RPMI7951 (cell line): ENCODE measurements at places on chromosomes 6 and 20. TPM values are rescaled to one million over a fixed set of nuclear protein-coding genes. Genes with fewer than 3 reads are reported as not detected.

GABRR1 gene
- total RNA-seq: not detected in 2 replicates

ARFGEF3 gene
- total RNA-seq: 0.20 and 0.24 TPM in 2 replicates

RFX6 gene
- total RNA-seq: not detected in 2 replicates

PAQR8 gene
- 13.1 and 14.5 TPM in 2 replicates for total RNA-seq

WFDC12 gene
- not detected in 2 replicates for total RNA-seq

GRCh38 chr6:31339210-31339609 lies 17.8 kb downstream of the HLA-B start:
- no peak for DNase-seq

DCDC2 gene
- under 0.01 TPM in 1 of 2 replicates, not detected in the other for total RNA-seq

- no peak for DNase-seq
Measured at GRCh38 chr6:112680091-112680490, 333.0 kb downstream of the RFPL4B start.

DSP gene
- under 0.01 TPM in 2 replicates for total RNA-seq

GRCh38 chr20:42604998-42605956 lies 584.4 kb downstream of the PTPRT start:
- no peak for DNase-seq

GRCh38 chr20:57881466-57882385 lies 171.9 kb upstream of the PMEPA1 start:
- peak; percentile 95 for DNase-seq

- peak; percentile 35 for DNase-seq
Measured at GRCh38 chr6:150078788-150079187, 9.9 kb upstream of the ULBP3 start.

RIPPLY2 gene
- not detected in 2 replicates for total RNA-seq

- DNase-seq: no peak
Measured at GRCh38 chr6:155452576-155452975, 3.1 kb downstream of the NOX3 start.

GRCh38 chr6:33176906-33177305 lies 15.4 kb downstream of the COL11A2 start:
- DNase-seq: no peak

PSMB8 gene
- total RNA-seq: 141 and 189 TPM in 2 replicates

DNA sequence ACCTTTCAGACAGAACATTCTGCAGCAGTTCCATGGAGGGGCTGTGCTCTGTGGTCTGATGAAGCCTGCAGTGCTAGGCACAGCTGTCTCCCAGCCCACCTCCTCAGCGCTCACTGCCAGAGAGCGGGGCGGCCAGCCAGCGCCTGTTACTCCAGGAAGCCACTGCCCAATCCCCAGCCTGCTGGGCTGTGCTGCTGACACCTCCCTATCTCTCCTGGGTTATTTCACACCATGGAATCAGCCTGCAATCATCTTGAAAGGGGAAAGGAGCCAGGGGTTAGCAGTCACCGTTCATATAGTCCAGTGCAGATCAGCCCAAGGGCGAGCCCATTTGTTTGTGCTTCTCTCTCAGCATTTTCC lies 46.3 kb upstream of the NHSL1 start:
- no peak for DNase-seq

DNA sequence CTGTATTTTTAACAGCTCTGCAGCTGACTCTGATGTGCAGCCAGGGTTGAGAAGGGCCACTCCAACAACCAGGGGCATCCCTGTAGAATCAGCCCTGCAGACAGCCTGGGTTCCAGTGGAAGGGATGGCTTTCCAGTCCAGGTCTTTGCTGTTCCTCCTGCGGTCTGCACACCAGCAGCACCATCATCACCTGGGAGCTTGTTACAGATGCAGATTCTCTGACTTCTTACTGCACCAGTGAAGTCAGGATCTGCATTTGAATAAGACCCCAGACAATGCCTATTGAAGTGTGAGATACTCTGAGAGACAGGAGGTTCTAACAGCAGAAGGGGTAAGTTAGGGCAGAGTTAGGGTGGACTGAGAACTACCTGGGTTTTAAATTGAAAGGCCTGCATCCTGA lies 151.3 kb downstream of the F13A1 start:
- no peak for DNase-seq

- no peak for DNase-seq
Measured at GRCh38 chr6:63732336-63732735, 96.7 kb downstream of the PHF3 start.

ANKRD66 gene
- total RNA-seq: not detected in 2 replicates

DNA sequence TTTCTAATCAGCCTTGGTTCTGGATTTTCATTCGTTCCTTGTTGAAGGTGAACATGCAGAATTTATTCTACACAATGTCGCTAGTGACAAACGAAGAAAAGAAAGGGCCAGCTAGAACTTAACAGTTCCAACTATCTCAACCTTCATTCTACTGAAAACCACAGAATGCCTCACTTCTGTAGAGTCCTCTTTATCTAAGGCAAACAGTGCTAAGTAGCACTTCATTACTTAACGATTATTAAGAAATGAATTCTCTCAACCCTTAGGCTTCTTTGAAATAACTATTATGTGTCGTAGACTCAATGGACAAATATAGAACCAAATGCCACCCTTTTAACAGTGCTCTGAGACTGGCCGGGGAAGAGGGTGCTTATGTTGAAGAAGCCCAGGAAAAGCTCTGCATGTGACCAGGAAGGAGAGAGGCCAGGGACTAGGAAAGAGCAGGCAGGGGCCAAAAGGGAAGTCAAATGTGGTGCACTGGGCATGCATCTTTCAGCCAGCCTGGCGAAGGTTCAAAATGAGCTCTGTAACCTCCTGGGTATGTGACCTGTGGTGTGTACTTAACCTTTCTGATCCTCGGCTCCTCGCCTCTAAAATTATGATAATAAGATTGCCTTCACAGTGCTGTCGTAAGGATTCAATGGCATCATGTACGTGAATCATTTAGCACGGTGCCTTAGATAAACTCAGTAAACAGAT lies 55.4 kb upstream of the BMP2 start:
- no peak for DNase-seq

RBPJL gene
- total RNA-seq: not detected in 2 replicates

CTAGE9 gene
- not detected in 2 replicates for total RNA-seq

GRCh38 chr6:120700001-120700400 lies 634.3 kb downstream of the TBC1D32 start:
- DNase-seq: no peak

DNA sequence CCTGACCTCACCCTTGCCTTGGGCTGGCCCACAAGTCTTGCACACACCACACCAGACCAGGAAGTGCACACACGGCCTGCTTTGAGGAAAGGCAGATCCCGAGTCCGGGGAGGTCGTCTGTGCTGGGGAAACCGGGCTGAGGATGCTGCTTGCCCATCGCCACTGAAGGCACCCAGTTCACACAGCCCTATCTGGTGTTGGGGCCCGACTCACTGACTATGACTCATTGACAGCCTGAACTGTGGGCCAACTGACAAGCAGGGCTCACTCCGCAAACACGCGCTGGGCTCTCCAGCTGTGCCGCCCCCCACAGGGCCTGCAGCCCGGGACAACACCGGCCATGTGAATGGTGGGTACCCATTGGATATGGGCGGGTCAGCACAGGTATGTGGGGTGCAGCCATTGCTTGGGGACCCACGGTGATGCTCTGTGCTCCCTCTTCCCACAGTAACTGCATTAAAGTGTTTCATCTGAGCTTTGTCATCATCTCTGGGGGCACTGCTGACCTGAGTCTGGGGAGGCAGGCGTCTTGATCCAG lies 1.6 kb downstream of the SAMD10 start:
- DNase-seq: peak; percentile 90

- peak; percentile 78 for DNase-seq
Measured at GRCh38 chr6:7468382-7469081, 72.9 kb upstream of the DSP start.

MYL9 gene
- total RNA-seq: 17.4 and 20.3 TPM in 2 replicates

DNA sequence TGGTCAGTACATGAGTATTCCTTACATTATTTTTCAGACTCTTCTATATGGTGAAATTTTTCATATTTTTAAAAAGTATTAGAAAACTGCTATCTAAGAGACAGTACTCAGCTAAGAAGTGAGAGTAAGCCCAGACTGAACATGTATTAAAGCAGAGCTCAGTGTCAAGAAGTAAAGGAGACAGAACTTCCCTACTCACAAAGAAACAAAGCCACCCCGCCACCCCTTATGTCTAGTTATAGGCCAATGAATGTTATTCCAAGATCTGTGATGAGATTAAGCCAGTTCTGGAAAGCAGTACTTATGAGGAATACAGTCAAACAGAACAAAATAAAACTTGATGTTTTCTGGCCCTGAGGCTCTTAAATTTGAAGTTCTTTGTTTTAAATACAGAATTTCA lies 114.5 kb downstream of the RNGTT start:
- DNase-seq: no peak

OTOR gene
- not detected in 2 replicates for total RNA-seq

- no peak for DNase-seq
Measured at GRCh38 chr6:40302856-40303454, 284.2 kb downstream of the LRFN2 start.

DNA sequence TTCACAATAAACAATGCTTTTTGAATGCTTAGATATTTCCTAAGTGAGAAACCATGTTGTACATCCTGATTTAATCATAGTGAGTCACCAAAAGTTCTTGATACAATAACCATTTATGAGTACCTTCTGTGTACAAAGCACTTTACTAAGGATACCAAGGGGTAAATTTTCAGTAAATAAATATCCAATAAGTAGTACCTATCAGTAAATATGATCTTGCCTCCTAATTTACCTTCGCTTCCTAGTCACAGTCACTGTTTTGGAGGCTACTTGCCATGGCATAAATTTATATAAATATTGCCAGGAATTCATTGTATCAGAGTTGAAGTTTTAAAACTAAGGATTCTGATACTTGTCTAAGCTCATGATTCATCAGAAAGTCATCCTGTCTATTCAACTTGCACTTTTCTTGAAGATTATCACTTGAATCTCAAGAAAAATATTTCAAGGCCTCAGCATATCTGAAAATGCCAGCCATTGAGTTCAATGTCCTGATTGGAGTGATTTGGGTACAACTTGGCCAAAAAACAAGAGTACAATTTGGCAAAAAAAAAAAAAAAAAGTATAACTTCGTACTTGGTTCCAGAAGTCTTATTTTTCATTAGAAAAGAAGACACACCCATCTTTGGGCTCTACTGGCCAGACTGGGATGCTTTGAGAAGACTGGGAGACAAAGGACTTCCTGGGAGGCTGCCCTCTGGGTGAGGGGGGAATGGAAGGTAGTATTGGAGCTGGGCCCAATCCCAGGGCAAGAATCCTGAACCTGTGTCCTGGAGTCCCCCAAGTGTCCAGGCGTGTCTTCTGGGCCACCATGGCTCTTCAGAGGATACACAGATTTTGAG lies 32.8 kb downstream of the RAB22A start:
- peak; percentile 57 for DNase-seq

DNA sequence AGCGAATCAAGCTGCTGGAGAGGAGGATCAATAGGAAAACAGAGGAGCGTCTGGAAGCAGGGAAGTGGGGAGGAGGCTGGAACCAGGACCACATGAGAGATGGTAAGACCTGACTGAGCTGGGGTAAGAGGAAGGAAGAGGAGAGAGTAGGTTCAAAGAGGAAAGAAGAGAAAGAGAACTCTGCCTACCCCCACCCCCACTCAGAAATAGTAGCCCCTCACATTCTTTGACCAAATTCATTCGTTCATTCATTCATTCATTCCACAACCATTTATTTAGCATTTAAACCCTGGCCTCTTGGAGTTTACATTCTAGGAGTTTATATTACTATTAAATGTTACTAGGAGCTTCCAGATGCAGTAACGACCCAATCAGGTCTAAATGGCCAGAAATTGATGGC lies 15.8 kb upstream of the HCK start:
- no peak for DNase-seq
